GM04503 (cell line): ENCODE measurements at places on chromosomes 11 and 22.

DNA sequence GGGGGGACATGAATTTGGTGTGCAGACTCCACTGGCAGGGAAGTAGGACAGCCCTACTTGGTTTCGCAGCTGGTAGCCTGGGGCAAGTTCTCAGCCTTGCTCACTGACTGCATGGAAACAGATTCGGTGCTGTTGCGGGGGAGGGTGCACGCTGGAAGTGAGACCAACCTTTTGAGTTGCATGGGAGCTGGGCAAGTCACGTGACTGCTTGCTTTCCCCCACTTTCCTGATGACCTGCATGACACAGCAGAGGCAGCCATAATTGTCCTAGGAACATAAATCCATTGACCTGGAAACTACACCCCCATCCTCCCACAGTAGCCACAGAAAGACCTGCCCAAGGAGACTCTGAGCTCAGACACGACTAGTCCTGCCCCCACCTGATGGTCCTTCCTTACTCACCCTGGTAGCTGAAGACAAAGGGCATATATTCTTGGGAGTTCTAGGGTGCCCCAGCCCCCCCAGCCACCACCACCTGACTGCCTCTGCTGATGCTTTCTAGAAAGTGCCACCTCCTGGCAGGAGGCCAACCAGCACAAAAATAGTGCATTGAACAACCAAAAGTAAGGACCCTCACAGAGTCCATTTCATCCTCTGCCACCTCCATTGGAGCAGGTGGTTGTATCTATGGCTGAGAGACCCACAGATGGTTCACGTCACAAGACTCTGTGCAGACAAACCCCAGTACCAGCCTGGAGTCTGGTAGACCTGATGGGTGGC is 4.1 kb upstream of the HBG2 start:
- DNase-seq, result no peak

DNA sequence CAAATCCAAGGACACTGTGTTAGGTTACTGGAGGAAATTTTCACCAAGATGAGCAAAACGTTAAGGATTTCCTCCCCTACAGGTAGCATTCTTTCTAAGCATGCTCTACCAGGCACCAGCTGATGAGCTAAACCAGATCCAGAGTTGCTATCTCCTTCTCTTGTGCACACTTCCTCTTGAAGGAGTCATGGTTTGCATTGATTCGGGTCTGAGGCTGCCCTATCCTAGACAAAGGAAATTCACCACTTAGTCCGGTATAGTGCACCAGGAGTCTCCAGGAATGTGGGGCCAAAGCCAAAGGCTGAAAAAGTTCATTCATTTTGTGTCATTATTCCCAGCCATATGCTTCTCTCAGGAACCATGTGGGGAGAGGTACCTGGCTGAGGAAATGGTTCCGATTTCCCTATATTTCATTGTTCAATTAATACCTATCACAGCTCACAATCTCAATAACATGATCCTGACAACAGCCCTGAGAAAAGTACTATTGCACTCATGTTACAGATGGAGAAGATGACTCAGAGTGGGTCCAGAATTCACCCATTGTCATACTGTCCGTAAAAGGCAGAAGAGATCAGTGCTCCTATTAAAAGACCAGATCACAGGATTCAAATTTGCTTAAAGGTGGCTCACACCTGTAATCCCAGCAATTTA is 39.1 kb downstream of the SLC35F2 start:
- DNase-seq, result no peak

GRCh38 chr11:124605719-124606118 is 5.5 kb upstream of the PANX3 start:
- no peak for DNase-seq

DNA sequence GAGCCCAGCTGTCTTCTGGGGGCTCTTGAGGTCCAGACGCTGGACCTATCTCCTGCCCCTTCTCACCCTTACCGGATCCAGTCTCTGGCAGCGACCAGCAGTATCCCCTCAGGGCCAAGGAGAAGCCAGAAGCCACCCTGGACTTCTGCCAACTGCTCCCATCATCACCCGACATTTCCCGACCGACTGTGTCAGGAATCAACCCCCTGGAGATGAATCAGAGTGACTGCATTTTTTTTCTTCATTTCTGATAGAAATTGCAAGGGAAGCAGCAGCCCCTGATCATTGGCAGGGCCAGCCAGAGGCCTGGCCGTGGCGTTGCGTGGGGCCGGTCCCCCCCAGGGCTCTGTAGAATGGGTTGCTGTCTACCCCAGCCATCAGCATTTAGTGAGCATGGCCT is 5.2 kb upstream of the LIF start:
- DNase-seq, result no peak

- DNase-seq, result no peak
These were observed 854.1 kb downstream of the TBC1D22A start for GRCh38 chr22:47616396-47617020.

GRCh38 chr22:30239488-30240405 is 6.8 kb downstream of the LIF start:
- no peak for DNase-seq

GRCh38 chr22:43044290-43044712 is 29.4 kb upstream of the PACSIN2 start:
- DNase-seq, result no peak

DNA sequence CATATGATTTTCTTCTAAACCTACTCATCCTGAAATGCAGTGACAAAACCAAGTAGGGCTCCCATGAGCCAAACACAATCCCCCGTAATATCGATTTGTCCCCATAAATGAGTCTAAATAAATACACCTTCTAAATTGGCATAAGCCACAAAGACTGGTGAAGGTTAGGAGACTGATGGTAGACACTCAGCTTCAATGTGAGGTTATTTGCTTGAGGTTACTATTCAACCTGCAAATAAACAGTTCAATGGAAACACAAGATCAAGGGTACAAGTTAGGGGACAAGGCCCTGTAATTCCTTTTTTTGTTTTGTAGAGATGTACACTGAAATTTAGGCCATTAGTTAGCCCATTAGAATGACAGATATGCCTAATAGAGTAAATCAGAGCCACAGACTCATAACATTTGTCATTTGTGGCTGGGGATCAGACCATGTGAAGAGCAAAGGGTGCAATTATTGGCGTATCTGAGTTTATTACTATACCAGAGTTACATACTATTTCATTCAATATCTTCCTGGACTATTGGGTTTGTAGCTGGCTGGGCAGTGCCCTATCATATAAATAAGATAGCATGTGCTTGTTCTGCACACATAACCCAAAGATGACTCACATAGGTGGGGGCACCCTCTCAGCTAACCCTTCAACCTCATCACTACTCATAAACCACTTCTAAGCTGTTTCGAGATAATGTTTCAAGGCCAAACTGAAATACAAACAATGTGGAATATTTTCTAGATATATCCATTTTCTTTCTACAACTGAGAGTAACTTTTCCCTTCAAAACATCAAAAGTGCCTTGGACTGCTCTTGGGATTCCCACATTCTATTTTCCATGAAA is 695.3 kb downstream of the KCNA4 start:
- DNase-seq, result no peak

- no peak for DNase-seq
These were observed 53.3 kb downstream of the SMIM38 start for GRCh38 chr11:69209038-69209350.

DNA sequence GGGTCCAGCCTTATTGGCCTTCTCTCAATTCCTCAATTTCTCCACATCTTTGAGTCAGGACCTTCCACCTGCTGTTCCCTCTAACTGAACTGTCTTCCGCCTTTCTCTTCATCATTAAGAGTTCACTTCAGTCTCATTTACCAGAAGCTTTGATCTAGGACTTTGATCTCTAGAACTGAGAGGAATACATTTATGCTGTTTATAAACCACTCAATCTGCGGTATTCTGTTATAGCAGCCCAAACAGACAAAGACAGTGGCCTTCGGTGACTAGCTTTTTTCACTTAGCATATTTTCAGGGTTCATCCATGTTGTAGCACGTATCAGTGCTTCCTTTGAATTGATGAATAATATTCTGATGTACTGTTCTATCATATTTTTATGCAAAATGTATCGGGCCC is 10.5 kb downstream of the CLPB start:
- no peak for DNase-seq

DNA sequence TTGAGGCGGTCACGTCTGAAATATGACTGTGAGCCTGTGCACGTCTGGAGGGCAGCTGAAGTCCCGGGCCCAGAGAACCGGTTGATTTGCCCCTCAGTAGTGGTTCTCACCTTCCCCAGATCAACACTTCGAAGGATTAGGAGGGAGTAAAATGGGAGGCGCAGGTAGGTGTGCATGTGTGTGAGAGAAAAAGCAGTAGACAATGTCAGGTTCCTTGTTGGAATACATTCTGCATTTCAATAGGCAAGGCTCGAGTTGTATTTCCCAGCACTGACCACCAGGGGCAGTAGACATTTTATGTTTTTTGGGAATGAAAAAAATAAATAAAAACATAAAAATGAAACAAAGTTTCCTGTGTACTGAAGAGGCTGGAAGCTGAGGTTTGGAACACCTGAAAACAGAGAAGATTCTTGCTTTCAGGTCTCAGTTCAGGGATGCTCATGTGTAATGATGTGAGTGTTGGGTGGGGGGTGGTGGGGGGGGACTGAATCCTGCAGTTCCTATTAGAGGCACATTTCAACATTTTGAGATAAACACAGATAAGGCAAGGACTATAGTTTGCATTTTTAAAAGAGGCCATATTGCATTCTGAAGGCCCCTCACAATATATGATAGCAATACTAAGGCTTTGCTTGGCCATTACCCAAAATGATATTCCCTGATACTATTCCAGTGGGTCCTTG is 333.9 kb downstream of the CADM1 start:
- DNase-seq, result no peak

- DNase-seq, result no peak
These were observed 1.7 kb upstream of the BID start for GRCh38 chr22:17775781-17776465.

DNA sequence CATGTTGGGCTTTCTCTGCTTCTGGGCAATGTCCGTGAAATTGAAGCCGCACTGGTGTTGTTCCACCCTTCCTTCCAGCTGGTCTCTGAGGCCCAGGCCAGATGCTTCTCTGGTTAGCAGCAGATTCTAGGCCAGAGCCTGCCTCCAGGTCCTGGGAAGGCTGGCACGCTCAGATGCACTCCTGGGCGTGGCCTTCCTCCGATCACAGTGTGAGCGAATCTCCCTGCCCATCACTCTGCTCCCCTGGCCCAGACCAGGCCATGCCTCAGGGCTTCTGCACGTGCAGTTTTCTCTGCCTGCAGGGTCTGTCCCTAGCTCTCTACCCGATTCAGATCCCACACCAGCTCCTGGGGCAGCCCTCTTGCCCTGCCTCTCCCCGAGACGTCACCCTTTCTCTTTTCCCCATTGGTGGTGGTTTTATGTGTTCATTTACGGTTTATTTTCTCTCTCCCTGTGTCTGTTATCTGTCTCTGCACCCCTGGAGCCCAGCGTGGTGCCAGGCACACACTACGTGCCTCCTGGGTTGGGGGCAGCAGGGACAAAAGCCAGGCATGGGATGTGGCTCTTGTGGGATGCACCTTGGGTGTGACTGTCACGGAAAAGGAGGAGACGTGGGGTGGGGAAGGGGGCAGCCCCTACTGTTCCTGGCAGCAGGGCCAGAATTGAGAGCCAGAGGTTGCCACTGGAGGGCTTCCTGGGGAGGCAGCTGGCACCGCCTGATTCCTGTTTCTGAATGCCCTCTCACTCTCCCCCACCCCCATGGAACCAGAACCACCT is 66.0 kb downstream of the KCNQ1 start:
- DNase-seq, result no peak

DNA sequence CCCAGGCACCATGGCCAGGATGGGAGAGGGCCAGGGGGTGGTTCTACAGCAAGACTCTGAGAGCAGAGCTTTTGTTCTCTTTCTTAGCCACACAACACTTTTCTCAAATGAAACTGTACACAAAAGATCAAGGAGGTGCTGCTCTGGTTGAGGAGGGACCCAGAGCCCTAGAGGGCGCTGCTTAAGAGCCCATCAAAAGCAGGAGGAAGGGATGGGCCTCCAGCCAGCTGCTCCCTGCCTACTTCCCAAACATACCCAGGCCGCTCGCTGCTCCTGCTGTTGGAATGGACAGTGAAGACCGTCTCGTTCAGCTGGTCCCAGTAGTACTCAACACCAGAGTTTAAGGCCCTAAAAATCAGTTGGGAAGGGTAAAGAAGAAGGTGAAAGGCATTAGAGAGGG is 18.4 kb upstream of the CHRM4 start:
- no peak for DNase-seq

- no peak for DNase-seq
These were observed 210.1 kb downstream of the NTM start for GRCh38 chr11:131580476-131580875.

GRCh38 chr11:13308704-13309103 is 31.1 kb downstream of the BMAL1 start:
- no peak for DNase-seq

GRCh38 chr22:37333724-37334460 is 51.6 kb downstream of the CYTH4 start:
- no peak for DNase-seq

GRCh38 chr11:79019975-79020374 is 420.9 kb downstream of the TENM4 start:
- DNase-seq, result no peak

GRCh38 chr22:43272869-43273318 is 70.3 kb downstream of the SCUBE1 start:
- no peak for DNase-seq

- DNase-seq, result no peak
These were observed 24.4 kb downstream of the ADAMTS8 start for GRCh38 chr11:130403967-130404366.

DNA sequence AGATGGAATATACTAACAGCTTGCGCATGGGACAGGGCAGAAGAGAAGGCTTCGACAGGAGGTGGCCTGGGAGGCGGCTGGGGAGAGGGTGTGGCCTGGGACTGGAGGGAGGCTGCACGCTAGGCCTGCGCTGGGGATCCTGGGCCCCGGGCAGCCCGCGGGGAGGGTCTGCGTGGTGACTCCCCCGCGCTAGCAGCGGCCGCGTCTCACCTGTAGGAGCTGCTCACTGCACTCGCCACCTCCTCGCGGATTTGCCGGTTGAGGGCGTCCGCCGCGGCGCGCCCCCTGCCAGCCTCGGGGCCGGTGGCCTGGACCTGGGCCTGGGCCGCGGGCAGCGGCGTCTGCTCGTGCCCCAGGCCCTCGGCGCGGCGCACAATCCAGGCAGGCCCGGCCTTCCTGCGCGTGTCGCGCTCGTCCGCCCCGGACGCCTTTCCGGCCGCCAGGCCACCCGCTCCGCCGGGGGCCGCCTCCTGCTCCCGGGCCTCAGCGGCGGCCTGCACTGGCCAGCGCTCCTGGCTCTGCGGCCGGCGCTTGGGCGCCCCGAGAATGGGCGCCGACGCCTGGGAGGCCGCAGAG is 1.5 kb downstream of the MAP6 start:
- DNase-seq, result no peak

DNA sequence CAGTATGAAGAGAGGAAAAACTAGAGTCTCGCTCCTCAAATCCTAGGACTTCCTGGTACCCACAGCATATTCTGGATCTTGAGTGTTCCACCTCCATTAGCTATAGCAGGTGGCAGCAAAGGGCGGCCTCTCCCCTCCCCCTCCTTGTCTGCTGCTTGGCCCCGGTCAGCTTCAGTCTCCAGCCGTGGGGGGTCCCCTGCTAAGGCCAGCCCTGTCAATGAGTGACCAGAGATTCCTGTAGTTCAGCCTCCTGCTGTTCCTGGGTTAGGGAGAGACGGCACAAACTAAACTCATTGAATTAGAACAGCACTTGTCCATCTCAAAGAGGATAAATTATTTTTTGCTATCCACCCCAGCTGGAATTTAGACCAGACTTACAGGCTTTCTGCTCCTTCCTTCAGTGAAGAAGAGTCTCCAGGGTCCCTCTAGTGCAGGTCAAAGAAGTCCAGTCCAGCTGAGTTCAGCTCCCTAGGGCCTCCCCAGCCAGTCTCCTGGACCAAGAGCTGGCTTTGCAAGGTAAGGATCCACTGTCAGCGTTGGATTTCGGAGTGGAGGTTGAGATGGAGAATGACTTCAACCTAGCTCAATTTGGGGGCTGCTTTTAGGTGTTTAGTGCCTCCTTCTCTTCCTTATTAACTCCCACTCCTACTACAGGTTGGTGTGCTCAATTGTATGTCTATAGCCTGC is 1.1 kb upstream of the PHLDB1 start:
- no peak for DNase-seq
